Midbrain (tissue), 1 donor: ENCODE measurements at places on chromosomes 16 and 17.

DNA sequence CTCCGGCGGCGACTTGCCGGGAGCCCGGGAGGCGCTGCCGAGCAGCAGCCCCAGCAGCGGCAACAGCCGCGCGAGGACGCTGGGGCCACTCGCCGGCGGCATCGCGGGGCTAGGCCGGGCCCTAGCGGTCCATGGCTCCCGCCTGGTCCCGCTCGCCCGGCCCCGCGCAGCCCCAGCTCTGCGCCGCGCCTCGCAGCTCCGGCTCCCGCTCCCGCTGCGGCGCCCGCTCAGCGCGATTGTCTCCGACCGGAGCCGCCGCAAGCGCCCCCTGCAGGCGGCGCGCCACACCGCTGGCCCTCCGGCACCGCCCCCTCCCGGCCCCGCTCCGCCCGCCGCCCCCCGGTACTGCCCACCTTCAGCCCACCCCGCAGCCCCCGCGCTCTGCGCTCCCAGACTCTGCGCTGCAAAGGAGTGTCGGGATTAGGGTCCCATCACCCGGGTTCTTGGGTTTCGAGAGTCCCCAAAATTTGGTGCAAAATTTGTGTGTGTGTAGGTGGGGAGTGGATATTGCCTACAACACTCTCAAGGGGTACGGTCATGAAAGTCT lies at the start of gene FAM171A2:
FAM171A2 (minus strand) TSS at position 241 of the 547 bp plus-strand sequence; CDS start at position 102, 139 bp downstream.
- peak; percentile 64 for DNase-seq

DNA sequence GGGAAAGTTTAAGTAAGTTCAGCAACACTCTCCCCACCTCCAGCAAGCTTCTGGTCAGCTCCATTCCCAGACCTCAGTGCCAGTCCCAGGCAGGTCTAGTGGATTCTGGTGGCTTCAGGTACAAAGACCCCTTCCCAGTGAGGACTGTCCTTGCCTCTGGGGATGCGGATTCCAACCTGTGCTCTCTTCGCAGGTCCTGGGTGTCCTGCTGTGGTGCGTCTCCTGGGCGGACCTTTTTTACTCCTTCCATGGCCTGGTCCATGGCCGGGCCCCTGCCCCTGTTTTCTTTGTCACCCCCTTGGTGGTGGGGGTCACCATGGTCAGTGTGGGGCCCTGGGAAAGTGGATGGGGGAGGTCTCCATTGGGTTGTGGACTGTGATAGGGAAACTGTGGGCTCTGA lies 21.8 kb downstream of the ABCC3 start:
- no peak for DNase-seq

DNA sequence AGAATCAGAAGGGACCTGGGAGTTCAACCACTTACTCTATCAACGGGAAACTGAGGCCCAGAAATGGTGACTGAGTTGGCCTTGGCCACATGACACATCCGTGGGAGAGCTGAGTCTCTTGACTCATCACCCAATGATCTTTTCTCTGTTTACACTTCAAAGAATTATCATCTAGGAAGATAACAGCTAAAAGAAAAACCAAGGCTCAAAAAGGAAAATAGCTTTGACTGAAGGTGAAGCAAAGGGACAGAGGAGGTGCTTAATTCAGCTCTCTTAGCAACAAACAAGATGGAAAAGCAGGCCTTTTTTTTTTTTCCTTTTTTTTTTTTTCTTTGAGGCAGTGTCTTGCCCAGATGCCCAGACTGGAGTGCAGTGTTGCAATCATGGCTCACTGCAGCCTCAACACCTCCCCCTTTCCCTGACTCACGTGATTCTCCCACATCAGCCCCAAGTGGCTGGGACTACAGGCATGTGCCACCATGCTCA lies 16.7 kb downstream of the ERCC4 start:
- DNase-seq: peak; percentile 10

DNA sequence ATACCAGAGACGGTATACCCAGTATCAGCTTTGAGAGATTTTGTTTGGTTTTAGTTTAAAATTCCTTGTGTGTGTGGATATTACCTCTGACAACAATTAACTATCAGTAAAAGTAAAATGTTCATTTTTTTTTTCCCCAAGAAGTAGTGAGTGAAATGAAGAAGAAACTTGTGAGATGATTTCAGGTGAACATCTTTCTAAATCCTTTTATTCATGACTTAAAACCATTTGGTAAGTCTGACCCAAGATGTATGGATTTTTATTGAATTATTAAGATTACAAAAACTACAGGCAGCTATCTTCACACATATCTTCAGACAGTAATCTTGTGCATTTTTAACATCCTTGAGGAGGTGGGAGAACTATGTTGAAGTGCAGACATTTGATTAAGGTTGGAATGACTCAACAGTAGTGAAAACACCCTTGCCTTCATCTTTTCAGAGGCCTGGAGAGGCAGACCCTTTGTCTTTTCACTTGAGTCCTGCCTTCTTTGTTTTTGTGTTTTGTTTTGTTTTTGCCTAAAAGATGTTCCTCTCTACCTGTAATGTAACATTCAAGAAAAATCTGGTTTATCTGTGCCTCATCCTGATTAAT lies 240.3 kb upstream of the TBX2 start:
- DNase-seq: no peak

- DNase-seq: no peak
Observed at GRCh38 chr17:68993112-68993511, 37.9 kb upstream of the ABCA8 start.

DNA sequence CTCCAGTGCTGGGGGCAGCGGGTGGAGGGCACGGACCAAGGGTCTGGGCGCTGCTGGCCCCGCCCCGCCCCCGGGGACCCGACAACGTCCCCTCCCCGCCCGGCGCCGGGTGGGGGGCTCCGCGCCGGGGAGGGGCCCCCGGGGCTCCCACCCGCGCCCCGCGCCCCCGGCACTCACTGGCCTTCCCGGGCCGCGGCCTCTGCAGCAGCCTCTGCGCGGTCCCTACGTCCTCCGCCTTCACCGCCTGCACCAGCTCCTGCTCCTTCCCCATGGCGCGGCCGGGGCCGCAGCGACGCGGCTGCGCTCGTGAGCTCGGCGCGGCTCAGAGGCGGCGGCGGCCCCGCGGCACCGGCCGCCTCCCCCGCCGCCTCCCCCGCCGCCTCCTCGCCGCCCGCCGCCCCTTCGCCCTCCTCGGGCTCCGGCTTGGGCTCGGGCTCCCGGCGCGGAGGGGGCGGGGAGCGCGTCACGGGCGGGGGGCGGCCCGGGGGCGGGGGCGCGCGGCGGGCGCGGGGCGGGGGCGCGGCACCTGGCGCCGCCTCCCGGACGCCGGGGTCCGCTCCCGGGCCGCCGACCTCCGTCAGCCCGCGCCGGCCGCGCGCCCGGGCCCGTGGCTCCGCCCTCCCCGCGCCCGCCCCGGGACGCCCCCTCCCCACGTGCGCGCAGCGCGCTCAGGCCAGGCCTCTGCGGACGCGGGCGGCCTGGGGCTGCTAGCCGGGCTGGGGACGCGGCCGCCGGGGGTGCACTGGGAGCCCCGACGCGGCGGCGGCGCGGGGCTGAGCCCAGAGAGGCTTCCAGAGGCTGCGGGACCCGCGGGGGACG lies at the start of gene CASKIN1:
CASKIN1 (minus strand) TSS at position 444 of the 819 bp plus-strand sequence; CDS start at position 271, 173 bp downstream.
- DNase-seq: no peak

DNA sequence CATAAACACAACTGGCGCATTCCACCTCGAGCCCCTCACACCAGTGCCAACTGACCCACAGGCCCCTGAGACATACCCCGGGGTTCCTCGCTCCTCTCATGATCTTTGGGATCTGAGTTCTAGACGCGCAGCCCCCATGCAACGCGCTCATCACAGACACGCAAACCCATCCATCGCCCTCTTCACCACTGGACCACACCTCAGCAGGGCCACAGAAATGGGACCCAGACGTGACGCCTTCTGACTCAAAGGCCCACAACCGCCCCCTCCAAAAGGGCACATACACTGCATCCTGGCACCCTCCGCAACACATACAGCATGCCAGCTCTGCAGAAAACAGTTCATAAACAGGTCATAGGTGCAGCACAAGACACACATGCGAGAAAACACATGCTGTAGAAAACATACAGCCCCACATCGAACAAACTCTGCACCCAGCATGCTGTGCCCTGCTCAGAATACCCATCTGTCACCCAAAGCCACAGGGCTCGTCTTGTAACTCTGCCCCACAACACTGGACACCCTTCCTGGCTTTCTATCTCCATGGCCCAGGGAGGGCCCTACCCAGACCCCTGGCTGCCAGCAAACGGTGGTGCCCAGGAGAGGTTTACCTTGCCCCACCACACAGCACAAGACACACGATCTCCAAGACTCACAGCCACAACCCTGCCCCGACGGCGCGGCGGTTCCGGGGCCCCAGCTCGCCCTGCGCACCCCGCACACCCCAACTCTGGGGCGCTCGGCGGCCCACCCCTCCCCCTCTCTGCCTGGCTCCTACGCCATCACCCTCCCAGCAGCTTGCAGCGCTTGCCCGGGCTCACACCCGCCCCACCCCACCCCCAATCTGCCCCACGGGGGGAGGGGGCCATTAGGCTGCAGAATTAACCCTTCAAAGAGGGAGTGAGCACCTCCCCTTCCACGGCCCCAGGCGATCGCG lies 887 bp downstream of the ZBTB4 start:
- peak; percentile 52 for DNase-seq

GRCh38 chr16:79599837-79600637 lies 500 bp downstream of the MAF start:
- peak; percentile 58 for DNase-seq

GRCh38 chr16:89365044-89365467 lies 125.3 kb downstream of the ANKRD11 start:
- DNase-seq: no peak

DNA sequence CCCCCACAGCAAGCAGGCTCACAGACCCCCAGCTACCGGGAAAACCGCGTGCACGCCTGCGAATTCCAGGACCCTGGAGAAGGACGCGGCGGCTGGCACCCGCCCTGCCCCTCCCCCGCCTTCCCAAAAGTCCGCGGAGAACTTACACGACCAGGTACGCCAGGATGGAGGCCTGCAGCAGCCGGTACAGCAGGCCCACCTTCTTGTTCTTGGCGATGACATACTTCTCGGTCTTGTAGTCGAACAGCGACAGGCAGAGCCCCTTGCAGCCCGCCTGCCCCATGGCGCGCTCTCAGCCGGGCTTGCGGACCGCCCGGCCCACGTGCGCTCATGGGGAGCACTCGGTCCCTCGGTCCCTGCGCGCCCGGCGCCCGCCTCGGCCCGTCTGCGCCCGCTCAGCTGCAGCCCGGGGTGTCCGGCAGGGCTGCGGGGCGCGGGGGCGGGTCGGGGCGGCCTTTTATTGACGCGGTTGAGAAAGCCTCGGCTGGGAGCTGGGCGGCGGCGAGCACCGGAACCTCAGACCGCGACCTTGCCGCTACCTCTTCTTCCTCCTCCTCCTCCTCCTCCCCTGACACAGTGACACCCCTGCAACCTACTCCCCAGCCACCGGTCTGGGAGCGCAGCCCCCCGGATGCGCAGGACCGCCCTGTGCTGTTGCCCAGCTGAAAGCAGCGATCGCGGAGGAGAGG lies at the start of gene P2RX5:
P2RX5 (minus strand) TSS at position 433 of the 689 bp plus-strand sequence; CDS start at position 283, 150 bp downstream.
- no peak for DNase-seq

GRCh38 chr16:77822661-77823060 lies 34.3 kb downstream of the VAT1L start:
- no peak for DNase-seq

- DNase-seq: no peak
Observed at GRCh38 chr17:4594931-4595684, 10.8 kb downstream of the SMTNL2 start.

DNA sequence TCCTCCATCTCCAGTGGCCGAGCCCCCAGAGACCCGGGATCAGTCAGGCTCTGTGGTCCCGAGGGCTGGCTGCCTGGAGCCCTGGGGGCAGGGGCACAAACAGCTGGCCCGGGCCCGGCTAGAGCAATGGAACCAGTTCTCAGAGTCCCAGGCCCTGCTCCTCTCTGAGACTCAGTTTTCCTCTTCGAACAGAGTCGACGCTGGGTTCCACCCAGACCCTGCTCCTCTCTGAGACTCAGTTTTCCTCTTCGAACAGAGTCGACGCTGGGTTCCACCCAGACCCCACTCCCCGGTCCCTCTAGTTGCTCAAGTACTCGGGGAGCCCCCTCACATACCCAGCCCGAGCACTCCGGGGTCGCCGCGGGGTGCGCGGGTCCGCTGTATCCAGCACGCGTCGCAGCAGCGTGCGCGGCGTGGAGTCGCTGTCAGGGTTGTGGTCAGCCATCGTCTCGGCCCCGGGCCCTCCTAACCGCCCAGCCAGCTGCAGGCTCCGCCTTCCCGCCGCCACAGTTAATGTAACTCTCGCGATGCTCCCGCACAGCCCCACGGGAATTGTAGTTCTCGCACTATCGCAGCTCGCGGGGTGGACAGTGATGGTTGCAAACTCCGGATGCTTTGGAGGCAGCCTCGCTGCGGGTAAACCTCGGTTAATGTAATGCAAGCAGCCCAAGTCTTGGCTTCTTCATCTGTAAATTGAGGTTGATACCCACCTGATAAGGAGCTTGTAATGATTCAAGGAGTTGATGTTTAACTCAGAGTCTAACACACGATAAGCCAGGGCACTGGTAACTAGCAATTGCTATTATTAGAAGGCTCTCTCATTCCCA lies 8.5 kb upstream of the THAP11 start:
- DNase-seq: peak; percentile 93

DNA sequence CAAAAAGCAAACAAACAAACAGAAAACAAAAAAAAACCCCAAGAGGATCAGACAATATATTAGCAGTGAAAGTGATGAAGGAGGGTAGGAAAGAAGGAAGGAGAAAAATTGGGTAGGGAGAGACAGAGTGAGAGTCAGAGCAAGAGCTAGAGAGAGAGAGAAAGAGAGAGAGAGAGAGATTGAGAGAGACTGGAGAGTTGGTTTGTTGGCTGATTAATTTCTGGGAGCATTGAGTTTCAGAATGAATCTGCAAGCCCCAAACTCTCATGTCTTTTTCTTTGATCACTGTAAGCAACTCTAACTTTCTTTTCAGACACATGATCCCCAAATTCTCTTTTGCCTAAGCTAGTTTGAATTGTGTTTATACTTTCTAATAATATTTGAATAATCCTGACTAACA lies 388.1 kb downstream of the SHISA9 start:
- no peak for DNase-seq

GRCh38 chr16:13351601-13352217 lies 450.3 kb downstream of the SHISA9 start:
- no peak for DNase-seq

GRCh38 chr17:47733674-47734410 lies 806 bp downstream of the TBX21 start:
- no peak for DNase-seq

GRCh38 chr16:77276661-77277060 lies 77.5 kb downstream of the SYCE1L start:
- DNase-seq: no peak

GRCh38 chr16:16073001-16073545 lies 123.7 kb downstream of the ABCC1 start:
- no peak for DNase-seq

- DNase-seq: no peak
Observed at GRCh38 chr16:14111713-14112538, 40.8 kb downstream of the MRTFB start.
